ENCODE measurements at places on chromosomes 11 and 22. TPM values are rescaled to one million over a fixed set of nuclear protein-coding genes. Genes with fewer than 3 reads are reported as not detected.

Gene ESAM
- 164 TPM for total RNA-seq

Gene MFNG
- 53.5 TPM for total RNA-seq

- H3K4me1 ChIP-seq, result no peaks in the 10 kb centered on the region
- H3K36me3 ChIP-seq, result no peaks in the 10 kb centered on the region
- H3K27ac ChIP-seq, result no peak overlapping the region
- no peak for DNase-seq
- no peaks in the 10 kb centered on the region for H3K27me3 ChIP-seq
These were observed 1286.5 kb upstream of the TENM4 start for GRCh38 chr11:80727315-80727714.

- H3K4me3 ChIP-seq, result peak within 1 kb of the TSS; percentile 35
- no peak within 1 kb of the TSS for H3K27ac ChIP-seq
- peaks cover 15% of the 10 kb centered on the region for H3K4me1 ChIP-seq
- no peaks in the 10 kb centered on the region for H3K36me3 ChIP-seq
- peak; percentile 71 for DNase-seq
These were observed at the start of gene GLB1L3 for GRCh38 chr11:134275534-134276395. GLB1L3 (plus strand) TSS chr11:134276379; CDS start chr11:134276741, 362 bp downstream.

DNA sequence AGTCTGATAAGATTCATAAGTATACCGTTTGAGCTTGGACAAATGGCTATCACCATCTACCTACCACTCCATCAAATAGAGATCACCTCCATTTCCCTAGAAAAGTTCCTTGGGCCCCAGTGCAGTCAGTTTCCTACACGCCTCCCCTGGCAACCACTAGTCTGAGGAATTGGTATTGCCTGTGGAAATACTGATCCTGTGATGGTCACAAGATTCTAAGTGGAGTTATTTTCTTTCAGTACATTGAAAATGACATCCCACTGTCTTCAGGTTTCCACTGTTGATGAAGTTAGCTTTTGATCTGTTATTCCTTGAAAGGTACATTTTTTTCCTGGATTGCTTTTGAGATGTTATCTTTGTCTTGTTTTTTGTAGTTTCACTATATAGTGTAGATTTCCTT is 4.6 kb upstream of the ACCSL start:
- H3K4me3 ChIP-seq, result no peak overlapping the region
- H3K27me3 ChIP-seq, result no peaks in the 10 kb centered on the region
- H3K27ac ChIP-seq, result no peak overlapping the region
- H3K4me1 ChIP-seq, result no peaks in the 10 kb centered on the region

DNA sequence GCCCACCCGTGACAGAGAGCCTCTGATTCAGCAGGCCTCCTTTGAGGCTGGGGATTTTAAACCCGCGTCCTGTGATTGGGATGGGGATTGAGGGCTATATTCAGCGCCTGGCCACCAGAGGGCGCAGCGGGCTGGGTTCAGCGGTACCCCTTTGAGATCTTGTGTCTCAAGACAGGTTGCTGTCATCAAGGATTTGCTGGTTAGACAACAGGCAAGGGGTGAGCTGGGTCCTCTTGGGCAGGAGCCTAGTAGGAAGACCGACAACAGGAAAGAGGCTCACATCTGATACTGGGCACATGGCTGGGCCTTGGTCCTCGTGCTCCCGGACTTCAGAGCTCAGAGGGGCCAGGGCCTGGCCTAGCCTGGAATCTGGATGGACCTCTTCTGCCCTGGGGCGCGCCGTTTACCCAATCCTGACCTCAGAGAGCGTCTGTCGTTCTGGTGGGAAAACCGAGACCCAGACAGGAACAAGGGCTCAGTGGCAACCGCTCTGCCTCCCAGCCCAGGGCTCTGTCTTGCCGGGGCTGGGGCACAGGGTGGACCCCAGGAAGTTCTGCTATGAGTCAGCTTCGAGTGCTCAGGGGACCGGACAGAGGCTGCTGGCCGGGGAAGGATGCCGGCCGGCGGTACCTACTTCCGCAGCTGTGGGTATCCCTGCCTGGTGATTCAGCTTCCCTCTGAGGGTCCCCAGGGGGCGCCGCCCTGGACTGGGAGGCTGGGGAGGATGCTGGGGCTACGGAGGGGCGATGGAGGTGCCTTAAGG is 929 bp upstream of the SLC35E4 start:
- H3K36me3 ChIP-seq, result no peaks in the 10 kb centered on the region
- DNase-seq, result peak; percentile 92
- H3K4me3 ChIP-seq, result peak overlapping the region; percentile 65
- H3K27me3 ChIP-seq, result no peaks in the 10 kb centered on the region

GRCh38 chr11:111659201-111660115 is 57.2 kb downstream of the SIK2 start:
- peaks cover 11% of the 10 kb centered on the region for H3K4me1 ChIP-seq
- no peak overlapping the region for H3K27ac ChIP-seq
- H3K36me3 ChIP-seq, result no peaks in the 10 kb centered on the region
- no peak overlapping the region for H3K4me3 ChIP-seq
- H3K27me3 ChIP-seq, result no peaks in the 10 kb centered on the region
- DNase-seq, result no peak

GRCh38 chr11:103051981-103052380 is 40.0 kb downstream of the DCUN1D5 start:
- no peaks in the 10 kb centered on the region for H3K36me3 ChIP-seq
- no peak for DNase-seq
- no peaks in the 10 kb centered on the region for H3K4me1 ChIP-seq
- no peaks in the 10 kb centered on the region for H3K27me3 ChIP-seq

GRCh38 chr11:77253690-77254089 is 47.8 kb downstream of the GDPD4 start:
- DNase-seq, result no peak
- no peak overlapping the region for H3K4me3 ChIP-seq
- H3K36me3 ChIP-seq, result no peaks in the 10 kb centered on the region
- H3K4me1 ChIP-seq, result no peaks in the 10 kb centered on the region
- H3K27ac ChIP-seq, result no peak overlapping the region

- no peak overlapping the region for H3K4me3 ChIP-seq
- no peak for DNase-seq
- no peak overlapping the region for H3K27ac ChIP-seq
- no peaks in the 10 kb centered on the region for H3K27me3 ChIP-seq
- no peaks in the 10 kb centered on the region for H3K4me1 ChIP-seq
These were observed 8.2 kb downstream of the RTL6 start for GRCh38 chr22:44489817-44490216.

DNA sequence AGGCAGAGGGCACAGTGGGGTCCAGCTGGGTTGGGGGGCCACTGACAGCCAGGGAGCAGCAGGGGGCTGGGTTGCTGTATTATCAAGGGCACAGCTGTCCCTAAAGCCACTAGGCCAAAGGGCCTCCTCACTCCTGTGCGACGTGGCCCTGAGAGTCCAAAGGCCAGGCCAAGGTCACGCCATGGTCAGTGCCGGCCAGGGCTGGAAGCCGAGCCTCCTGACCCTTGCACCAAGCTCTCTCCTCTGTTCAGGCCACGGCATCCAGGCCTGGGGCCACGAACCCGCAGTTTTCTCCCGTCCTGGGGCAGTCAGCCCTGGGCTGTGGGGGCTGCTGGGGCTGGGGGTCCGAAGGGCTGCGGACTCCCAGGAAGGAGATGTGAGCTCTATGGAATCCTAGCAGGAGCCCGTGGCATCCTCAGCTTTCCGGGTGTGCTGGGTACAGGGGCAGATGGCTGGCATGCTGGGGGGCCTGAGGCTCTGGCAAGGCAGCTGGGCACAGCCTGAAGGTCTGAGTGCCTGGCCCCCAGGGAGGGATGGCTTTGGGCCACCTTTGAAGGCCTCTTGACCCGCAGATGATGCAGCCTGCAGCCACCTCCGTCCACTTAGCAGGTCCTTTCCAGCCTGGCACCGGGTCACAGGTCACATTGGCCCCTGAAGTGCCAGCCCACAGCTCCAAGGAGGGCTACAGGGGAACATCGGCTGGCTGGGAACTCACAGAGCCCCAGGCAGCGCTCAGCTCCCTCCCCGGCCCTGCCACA is 17.3 kb upstream of the PPARA start:
- no peaks in the 10 kb centered on the region for H3K36me3 ChIP-seq
- DNase-seq, result no peak
- H3K4me1 ChIP-seq, result peaks cover 14% of the 10 kb centered on the region
- no peak overlapping the region for H3K27ac ChIP-seq
- H3K27me3 ChIP-seq, result no peaks in the 10 kb centered on the region

- H3K4me1 ChIP-seq, result no peaks in the 10 kb centered on the region
- H3K36me3 ChIP-seq, result no peaks in the 10 kb centered on the region
- no peak overlapping the region for H3K4me3 ChIP-seq
- no peaks in the 10 kb centered on the region for H3K27me3 ChIP-seq
- no peak overlapping the region for H3K27ac ChIP-seq
These were observed 82.8 kb downstream of the SPATA19 start for GRCh38 chr11:133762538-133762937.
